ENCODE measurements at places on chromosomes 5 and 9.

GRCh38 chr5:167284222-167284890, 1007.1 kb upstream of the WWC1 start:
- no peak for DNase-seq

DNA sequence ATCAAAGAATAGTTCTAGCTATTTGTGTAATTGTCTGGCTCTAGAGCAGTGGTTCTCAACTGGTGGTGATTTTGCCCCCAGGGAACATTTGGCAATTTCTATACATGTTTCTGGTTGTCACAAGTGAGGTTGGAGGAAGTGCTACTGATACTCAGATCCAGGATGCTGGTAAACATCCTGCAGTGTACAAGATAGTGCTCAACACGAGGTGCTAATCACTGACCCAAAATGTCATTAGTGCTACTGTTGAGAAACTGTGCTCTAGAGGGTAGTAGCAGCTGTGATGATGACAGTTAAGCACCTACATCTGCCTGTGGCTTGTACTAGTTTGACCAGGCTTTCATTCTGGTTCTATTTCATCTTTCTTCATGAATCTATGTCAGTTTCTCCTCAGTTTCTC, 22.1 kb downstream of the LRRC19 start:
- DNase-seq, result no peak

GRCh38 chr9:109001275-109001676, 12.0 kb downstream of the CTNNAL1 start:
- DNase-seq, result no peak

GRCh38 chr5:154278908-154279307, 88.4 kb downstream of the GALNT10 start:
- DNase-seq, result no peak

GRCh38 chr9:75265525-75265972, 177.2 kb downstream of the OSTF1 start:
- peak; percentile 62 for DNase-seq

Data from activated CD8-positive, alpha-beta memory T cell treated with anti-CD3 and anti-CD28 coated beads, Interleukin-2, amount 50 U/mL, for 48 hours (primary cell).